ENCODE measurements at places on chromosomes 4 and X.
A peak's percentile ranks its signal among the peaks of the same experiment; 100 is the strongest.

DNA sequence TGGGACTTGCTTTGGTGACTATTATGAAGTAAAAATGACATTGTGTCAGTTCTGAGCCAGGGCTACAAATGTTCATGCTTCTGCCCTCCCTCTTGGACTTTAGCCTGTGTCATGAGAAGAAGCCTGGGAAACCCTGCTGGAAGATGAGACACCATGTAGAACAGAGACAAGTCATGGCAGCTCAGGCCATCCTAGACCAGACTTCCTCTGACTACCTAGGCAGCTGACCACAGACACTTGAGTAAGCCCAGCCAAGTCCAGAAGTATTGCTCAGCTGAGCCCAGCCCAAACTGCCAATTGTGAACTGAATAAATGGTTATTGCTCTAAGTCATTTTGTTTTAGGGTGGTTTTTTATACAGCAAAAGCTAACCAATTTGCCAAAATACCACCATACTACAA, 467.6 kb upstream of the CNKSR2 start:
- DNase-seq = peak; percentile 33

DNA sequence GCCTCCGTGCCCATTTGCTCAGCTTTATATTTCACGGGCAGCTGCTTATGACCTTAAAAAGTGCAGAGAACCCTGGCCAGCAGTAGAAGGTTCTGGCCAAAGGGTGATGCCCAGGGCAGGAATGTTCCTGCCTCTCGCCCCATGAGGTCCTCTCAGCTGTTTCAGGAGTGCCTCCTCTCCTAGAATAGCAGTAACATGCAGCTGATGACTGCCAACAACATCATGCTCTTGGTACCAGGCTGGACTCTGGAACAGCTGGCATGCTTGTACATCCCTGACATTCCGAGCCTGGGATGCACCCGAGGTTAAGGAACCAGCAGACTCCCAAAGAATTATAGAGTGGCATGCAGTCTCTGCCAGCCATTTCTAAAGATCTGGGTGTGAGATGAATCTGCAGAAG, 11.7 kb upstream of the TENM3 start:
- no peak for DNase-seq

GRCh38 chrX:39581411-39581810, 516.3 kb downstream of the BCOR start:
- DNase-seq = no peak

GRCh38 chrX:149910178-149910695, 19.1 kb upstream of the HSFX4 start:
- DNase-seq = no peak

DNA sequence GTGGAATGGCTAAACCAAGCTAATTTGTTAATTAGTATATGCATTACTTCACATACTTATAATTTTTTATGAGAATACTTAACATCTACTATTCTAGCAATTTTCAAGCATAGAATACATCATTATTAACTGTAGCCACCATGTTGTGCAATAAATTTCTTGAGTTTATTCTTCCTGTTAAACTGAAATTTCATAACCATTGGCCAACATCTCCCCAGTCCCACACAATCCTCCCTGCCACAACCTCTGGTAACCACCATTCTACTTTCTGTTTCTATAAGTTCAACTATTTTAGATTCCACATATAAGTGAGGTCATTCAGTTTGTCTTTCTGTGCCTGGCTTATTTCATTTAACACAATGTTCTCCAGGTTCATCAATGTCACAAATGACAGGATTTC, 208.5 kb downstream of the PPP4R3C start:
- DNase-seq = no peak

GRCh38 chrX:27555514-27555913, 34.6 kb upstream of the DCAF8L2 start:
- no peak for DNase-seq

- DNase-seq = no peak
These were observed 106.4 kb upstream of the NWD2 start for GRCh38 chr4:37138019-37138653.

GRCh38 chrX:43718081-43718480, 62.0 kb downstream of the MAOA start:
- DNase-seq = no peak

DNA sequence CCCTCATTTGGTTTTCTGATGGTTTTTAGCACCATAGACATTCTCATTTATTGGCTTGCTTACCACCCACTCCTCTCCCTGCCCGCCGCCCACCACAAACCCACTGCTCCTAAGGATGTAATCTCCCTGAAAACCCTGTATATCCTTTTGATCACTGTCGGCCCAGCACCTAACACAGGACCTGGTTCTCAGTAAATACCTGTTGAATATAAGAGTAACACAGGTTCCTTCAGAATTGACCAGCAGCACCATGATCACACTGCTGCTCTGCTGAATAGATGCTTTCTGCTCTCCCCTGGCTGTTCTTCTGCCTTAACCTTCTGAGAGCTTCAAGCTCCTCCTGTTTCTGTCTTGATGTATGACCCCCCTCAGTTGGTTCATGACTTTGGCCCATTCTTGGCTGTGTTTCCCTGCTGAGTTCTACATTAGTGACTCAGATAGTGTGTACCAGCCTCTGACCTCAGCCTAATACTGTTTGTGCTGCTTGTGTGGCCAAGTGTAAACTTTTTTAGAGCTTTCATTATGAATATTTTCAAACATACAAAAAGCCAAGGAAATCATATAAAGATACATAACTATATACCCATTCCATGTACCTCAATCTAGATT, 265.3 kb downstream of the FRMPD4 start:
- no peak for DNase-seq

GRCh38 chr4:42344309-42344708, 53.0 kb upstream of the SHISA3 start:
- DNase-seq = no peak

GRCh38 chrX:135625995-135626394, 87.4 kb upstream of the CT45A1 start:
- no peak for DNase-seq

- peak; percentile 38 for DNase-seq
These were observed 98.5 kb downstream of the FRAS1 start for GRCh38 chr4:78155616-78156105.

- no peak for DNase-seq
These were observed 151.6 kb downstream of the CBLL2 start for GRCh38 chrX:22424122-22424915.

DNA sequence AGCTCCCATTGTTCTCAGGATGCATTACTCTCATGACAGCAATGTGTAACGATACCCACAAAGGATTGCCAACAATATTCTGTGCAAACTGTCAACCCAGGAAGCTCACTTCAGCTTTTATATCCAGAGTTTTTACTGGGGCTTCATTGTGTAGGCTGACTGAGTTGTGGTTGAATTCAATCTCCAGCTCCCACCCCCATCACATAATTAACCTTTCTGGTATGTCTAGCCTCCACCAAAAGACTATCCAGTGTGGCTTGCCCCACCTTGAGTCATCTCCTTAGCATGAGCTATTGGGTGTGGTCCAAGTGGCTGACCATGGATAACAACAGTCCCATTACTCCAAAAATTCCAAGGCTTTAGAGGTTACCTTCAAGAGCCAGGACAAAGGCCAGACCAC, 17.7 kb upstream of the TAB3 start:
- DNase-seq = peak; percentile 32

DNA sequence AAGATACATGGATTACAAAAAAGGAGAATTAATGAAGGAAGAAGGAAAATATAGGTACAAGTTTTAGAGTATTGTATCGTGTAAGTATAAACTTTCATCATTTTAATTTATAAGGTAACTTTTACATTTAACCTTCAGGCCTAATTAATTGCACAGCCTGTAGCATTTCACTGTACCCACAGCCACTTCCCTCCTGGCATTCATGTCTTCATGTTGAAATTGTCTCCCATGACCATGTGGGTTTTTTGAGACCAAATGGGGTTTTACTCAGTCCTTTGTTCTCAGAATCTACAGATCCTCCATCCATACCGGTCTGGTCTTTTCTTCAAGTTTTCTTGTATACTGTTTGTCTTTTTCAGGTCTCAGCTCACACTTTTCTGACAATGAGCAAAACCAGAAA, 194.3 kb upstream of the CLNK start:
- no peak for DNase-seq

GRCh38 chrX:125765347-125765746, 400.7 kb downstream of the DCAF12L2 start:
- no peak for DNase-seq

DNA sequence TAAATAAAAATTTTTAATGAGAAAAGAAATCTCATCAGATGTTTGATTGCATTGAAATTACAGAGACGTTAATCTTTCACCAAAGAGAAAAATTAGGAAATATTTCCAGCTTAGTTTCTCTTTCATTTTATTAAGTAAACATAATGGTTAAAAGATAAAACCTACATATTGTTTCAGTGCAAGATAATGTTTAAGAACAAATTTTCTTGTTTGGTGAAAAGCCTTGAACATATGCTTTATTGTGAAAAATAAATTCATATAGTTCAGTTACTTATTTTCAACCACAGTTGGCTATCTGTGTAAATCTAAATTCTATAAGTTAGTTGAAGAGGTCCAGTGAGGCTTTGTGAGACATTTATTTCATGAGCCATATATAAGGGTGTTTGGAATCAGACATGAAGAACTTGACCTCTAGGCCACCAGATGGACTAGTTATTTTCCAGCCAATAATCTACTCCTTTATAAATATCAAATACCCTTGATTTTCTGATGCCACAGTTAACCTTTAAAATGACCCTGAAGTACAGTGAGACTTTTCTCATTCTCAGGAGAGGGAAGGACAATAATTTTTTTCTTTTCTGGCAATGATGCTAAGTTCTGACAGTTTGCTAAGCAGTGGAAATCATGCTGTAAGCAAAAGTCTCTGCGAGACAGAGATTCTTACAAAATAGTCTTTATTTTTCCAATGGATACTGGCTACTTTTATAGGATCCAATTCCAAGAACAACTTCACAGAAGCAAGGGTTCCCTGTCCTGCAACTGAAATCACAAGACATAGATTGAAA, 2.5 kb downstream of the ARSJ start:
- no peak for DNase-seq

DNA sequence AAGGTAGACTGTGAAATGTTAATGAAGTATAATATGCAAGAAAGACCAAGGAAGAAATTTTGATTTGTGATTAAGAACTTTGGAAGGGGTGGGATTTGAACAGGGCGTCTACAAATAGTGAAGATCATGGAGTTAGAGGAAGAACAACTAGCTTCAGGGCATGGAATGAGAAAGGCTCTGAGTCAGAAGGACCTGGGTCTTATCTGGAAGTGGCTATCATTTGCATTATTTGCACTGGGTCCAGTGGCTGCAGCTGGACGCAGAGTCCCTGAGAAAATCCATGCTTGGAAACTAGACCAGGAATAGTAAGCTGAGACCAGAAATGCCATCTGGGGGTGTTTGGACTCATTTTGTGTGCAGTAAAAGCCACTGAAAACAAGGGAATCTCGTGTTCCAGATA, 4.3 kb upstream of the LIMCH1 start:
- no peak for DNase-seq

DNA sequence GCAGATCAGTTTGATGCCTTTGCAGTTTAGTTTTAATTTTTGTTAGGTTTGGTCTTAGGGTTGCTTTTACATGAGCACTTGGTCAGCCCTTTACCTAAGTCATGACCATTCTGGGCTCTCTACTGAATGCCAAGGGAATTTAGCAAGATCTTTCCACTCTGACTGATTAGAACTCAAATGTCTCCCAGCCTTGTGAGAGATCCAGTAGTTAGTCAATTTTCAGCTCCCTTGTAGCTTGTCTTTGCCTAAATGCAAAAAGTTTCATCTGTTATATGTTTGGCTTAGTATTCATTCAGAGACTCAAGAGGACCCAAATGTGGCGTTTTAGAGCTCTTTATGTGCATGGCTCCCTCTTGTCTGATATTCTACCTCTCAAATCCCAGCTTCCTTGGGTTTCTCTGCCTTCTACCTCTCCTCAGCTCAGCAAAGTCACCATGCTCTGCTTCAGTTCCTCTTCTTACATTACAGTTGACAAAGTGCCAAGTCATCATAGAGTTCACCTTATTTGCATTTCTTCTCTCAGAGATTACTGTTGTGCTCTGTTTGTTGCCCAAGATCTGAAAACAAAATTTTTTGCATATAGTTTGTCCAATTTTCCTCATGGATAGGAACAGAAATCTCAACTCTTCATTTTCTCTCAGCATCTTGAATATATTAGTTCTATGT, 17.5 kb upstream of the JAKMIP1 start:
- no peak for DNase-seq

GRCh38 chr4:76513482-76513881, 78.5 kb downstream of the SHROOM3 start:
- DNase-seq = no peak

DNA sequence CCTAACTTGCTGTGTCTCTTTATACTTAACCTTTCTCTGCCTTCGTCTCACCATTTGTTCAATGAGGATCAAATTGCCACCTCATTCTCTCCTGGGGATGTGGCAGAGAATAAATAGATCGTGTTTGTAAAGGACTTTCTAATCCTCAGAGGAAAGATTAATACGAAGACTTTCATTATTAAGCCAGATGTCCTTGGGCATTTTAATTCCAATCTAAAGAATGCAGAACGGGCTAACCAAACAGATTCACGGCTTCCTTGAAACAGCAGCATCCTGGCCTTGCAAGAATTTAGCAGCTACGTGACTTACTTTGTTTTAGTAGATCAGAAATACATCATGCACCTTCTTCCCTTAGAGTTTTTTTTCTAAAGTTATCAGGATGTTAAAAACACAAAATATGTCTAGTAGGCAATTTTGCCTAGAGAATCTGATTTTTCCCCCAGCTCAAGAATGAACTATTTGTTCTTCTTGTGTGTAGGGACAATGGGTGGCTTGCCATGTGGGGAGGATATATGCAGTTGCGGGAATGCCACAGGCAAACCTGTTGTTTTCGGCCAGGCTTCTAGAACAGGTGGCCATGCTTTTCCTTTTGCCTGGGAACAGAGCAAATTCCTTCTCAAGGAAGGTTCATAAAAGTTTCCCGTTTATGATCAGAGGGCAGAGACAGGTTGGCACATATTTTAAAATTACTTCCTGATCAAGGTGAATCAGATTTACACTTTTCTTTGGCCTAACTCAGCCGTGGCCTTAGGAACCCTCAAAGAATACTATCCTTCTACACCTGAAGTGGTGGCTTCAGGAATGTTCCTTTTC, 3.0 kb downstream of the MID1 start:
- no peak for DNase-seq

GRCh38 chr4:17335371-17335770, 176.5 kb downstream of the QDPR start:
- no peak for DNase-seq

DNA sequence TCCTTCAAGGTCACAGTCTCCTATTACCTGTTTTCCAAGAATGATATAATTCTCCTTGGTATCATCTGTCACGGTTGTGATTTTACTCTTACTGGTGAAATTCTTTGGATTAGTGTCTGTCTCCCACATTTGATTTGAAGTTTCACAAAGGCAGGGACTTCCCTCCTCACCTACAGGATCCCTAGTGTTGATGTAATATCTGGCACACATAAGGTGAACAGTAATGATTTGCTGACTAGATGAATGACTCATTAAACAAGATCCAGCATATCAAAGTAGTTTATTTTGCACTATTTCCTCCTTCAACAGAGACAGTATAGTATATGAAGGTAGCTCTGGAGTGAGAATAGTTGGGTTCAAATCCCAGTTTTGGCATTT, 135.3 kb upstream of the IL1RAPL2 start:
- no peak for DNase-seq

All from brain microvascular endothelial cell (primary cell).